ENCODE measurements at places on chromosomes 7 and 10. TPM values are rescaled to one million over a fixed set of nuclear protein-coding genes. Genes with fewer than 3 reads are reported as not detected.

Gene ZNF239
- total RNA-seq: 1.7 TPM

Gene TSPAN12
- total RNA-seq: 0.69 TPM

Gene DGKI
- 1.5 TPM for total RNA-seq

Gene MYH16
- not detected for total RNA-seq

Gene HMX2
- not detected for total RNA-seq

Gene AASS
- 44.9 TPM for total RNA-seq
